ENCODE measurements at places on chromosomes 7 and 10. TPM values are rescaled to one million over a fixed set of nuclear protein-coding genes. Genes with fewer than 3 reads are reported as not detected.

Gene PIP
- not detected for total RNA-seq

Gene ARHGEF35
- total RNA-seq: 6.1 TPM

Gene EPDR1
- 11.7 TPM for total RNA-seq

Gene FAM237B
- not detected for total RNA-seq

Gene DKK1
- 6.8 TPM for total RNA-seq

Gene BTBD16
- total RNA-seq: 0.23 TPM

Gene CALN1
- total RNA-seq: 1.4 TPM

Gene FAM25C
- total RNA-seq: not detected

Gene THSD7A
- 28.7 TPM for total RNA-seq

Gene CYP3A4
- not detected for total RNA-seq

Measured in endothelial cell (in vitro differentiated cells).